ENCODE measurements at places on chromosomes 11 and 22. TPM values are rescaled to one million over a fixed set of nuclear protein-coding genes. Genes with fewer than 3 reads are reported as not detected.

Gene TMEM151A
- 19.2 TPM for total RNA-seq

Gene PLAAT5
- total RNA-seq = 11.2 TPM

Gene HEPN1
- total RNA-seq = not detected

- peaks cover 16% of the 10 kb centered on the region for H3K4me1 ChIP-seq
- no peak for DNase-seq
- no peak overlapping the region for H3K4me3 ChIP-seq
- no peaks in the 10 kb centered on the region for H3K36me3 ChIP-seq
- H3K27me3 ChIP-seq = no peaks in the 10 kb centered on the region
Observed at GRCh38 chr11:92711926-92712325, 257.5 kb upstream of the MTNR1B start.

GRCh38 chr11:2730272-2731129, 30.7 kb upstream of the KCNQ1OT1 start:
- no peak for DNase-seq
- no peaks in the 10 kb centered on the region for H3K36me3 ChIP-seq
- no peak overlapping the region for H3K4me3 ChIP-seq
- H3K27me3 ChIP-seq = peaks cover 3% of the 10 kb centered on the region
- H3K27ac ChIP-seq = no peak overlapping the region
